ENCODE measurements at places on chromosomes 3 and 15. TPM values are rescaled to one million over a fixed set of nuclear protein-coding genes. Genes with fewer than 3 reads are reported as not detected.

- no peaks in the 10 kb centered on the region for H3K4me1 ChIP-seq
- H3K27ac ChIP-seq, result no peak overlapping the region
- H3K36me3 ChIP-seq, result no peaks in the 10 kb centered on the region
- no peak overlapping the region for H3K4me3 ChIP-seq
- DNase-seq, result no peak
These were observed 1050.3 kb downstream of the OTOL1 start for GRCh38 chr3:162546910-162547309.

The TEX55 gene
- not detected for total RNA-seq

GRCh38 chr3:118425272-118425837, 609.3 kb downstream of the IGSF11 start:
- no peaks in the 10 kb centered on the region for H3K27me3 ChIP-seq
- no peak overlapping the region for H3K4me3 ChIP-seq
- H3K4me1 ChIP-seq, result no peaks in the 10 kb centered on the region
- no peaks in the 10 kb centered on the region for H3K36me3 ChIP-seq

DNA sequence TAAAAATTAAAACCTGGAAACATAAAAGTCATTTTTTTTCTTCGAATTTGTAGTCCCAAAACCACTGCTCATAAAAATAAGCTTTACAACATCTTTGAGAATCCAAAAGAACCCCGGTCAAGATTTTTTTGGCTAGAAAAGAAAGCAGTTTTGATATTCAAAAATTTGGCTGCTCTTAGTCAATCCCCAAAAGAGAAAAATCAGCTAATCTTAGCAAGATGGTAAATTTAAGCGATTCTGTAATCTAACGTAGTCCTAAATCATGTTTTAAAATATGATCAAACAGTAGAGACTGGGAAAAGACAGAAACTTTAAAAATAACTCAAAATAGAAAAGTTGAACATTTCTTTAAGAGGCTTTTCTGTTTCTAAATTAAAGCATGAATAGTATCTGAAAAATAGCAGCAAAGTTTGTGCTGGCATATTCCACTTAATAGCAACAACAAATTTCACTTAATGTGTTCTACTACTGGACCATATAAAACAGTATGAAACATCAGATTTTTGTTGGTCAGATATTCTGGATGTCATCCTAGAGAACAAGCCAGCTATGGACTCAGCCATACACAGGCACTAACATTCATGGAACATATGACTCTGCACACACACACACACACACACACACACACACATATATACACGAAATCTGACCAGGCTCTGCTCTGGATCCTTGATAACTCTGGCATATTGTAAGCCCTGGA, 19.1 kb upstream of the NR2F2 start:
- H3K4me1 ChIP-seq, result no peaks in the 10 kb centered on the region
- peaks cover 7% of the 10 kb centered on the region for H3K27me3 ChIP-seq
- H3K27ac ChIP-seq, result no peak overlapping the region
- no peaks in the 10 kb centered on the region for H3K36me3 ChIP-seq
- DNase-seq, result no peak
- no peak overlapping the region for H3K4me3 ChIP-seq

GRCh38 chr15:31867536-31868442, 162.5 kb upstream of the CHRNA7 start:
- H3K4me3 ChIP-seq, result no peak overlapping the region
- no peaks in the 10 kb centered on the region for H3K36me3 ChIP-seq
- peaks cover 3% of the 10 kb centered on the region for H3K4me1 ChIP-seq
- DNase-seq, result peak; percentile 76
- H3K27ac ChIP-seq, result no peak overlapping the region

The THSD4 gene
- 2.1 TPM for total RNA-seq

The KBTBD8 gene
- 8.5 TPM for total RNA-seq

The CD200R1 gene
- total RNA-seq, result 0.59 TPM

DNA sequence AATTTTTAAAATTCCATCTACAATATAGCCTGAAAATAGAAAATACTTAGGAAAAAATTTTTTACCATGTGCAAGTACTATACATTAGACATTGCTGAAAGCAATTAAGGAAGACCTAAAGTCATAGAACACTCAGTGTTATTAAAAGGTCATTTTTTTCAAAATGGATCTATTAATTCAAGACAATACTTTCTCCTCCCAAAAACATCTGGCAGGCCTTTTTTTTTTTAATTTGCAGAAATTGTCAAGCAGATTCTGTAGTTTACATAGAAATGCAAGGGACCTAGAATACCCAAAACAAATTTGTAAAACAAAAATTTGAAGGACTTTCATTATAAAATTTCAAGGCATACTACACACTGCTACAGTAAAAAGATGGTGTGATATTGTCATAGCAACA, 238.4 kb upstream of the VEPH1 start:
- DNase-seq, result no peak
- no peak overlapping the region for H3K4me3 ChIP-seq
- no peaks in the 10 kb centered on the region for H3K27me3 ChIP-seq
- no peaks in the 10 kb centered on the region for H3K4me1 ChIP-seq

The SUCLG2 gene
- total RNA-seq, result 74.5 TPM

The DAZL gene
- total RNA-seq, result not detected

DNA sequence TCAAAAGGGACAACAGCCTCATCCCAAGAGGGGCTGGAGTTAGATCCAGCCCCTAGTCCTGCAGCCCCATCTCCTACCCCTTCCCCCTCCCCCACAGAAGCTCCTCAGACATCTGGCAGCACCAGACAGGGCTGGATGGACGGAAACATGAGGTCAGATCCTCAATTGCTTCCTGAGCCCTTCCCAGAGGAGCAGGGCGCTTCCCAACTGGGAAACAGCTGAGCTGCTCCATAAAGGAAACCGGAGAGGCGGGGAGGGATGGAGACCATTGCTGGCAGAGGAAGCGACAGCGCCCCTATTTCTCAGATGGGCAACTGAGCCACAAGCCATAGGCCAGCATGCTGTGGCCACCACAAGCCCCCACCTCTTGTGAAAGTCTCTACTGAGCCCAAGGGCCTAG, 18.3 kb upstream of the CYP11A1 start:
- H3K36me3 ChIP-seq, result no peaks in the 10 kb centered on the region
- H3K4me1 ChIP-seq, result no peaks in the 10 kb centered on the region
- no peak overlapping the region for H3K4me3 ChIP-seq
- no peaks in the 10 kb centered on the region for H3K27me3 ChIP-seq

- no peaks in the 10 kb centered on the region for H3K4me1 ChIP-seq
- H3K27me3 ChIP-seq, result no peaks in the 10 kb centered on the region
- H3K4me3 ChIP-seq, result no peak overlapping the region
- H3K36me3 ChIP-seq, result no peaks in the 10 kb centered on the region
These were observed 232.3 kb upstream of the MRPL3 start for GRCh38 chr3:131735116-131735515.

The TSPAN3 gene
- total RNA-seq, result 179 TPM

GRCh38 chr3:155231792-155232191, 61.7 kb downstream of the STRIT1 start:
- H3K4me1 ChIP-seq, result peaks cover 27% of the 10 kb centered on the region
- H3K27ac ChIP-seq, result peak overlapping the region; percentile 93
- H3K4me3 ChIP-seq, result no peak overlapping the region
- H3K36me3 ChIP-seq, result no peaks in the 10 kb centered on the region
- no peak for DNase-seq

GRCh38 chr3:185335799-185336198, 27.1 kb upstream of the MAP3K13 start:
- H3K4me1 ChIP-seq, result no peaks in the 10 kb centered on the region
- no peak overlapping the region for H3K4me3 ChIP-seq
- no peaks in the 10 kb centered on the region for H3K27me3 ChIP-seq
- no peak for DNase-seq
- no peak overlapping the region for H3K27ac ChIP-seq
- no peaks in the 10 kb centered on the region for H3K36me3 ChIP-seq

- H3K4me1 ChIP-seq, result peaks cover 16% of the 10 kb centered on the region
- H3K27ac ChIP-seq, result peak overlapping the region; percentile 50
- H3K27me3 ChIP-seq, result no peaks in the 10 kb centered on the region
- no peak for DNase-seq
These were observed 5.2 kb upstream of the PFN2 start for GRCh38 chr3:149975919-149976318.

GRCh38 chr15:27669641-27670040, 429.5 kb downstream of the OCA2 start:
- no peak overlapping the region for H3K4me3 ChIP-seq
- DNase-seq, result no peak
- no peaks in the 10 kb centered on the region for H3K36me3 ChIP-seq
- no peaks in the 10 kb centered on the region for H3K27me3 ChIP-seq
- no peaks in the 10 kb centered on the region for H3K4me1 ChIP-seq

The HRH1 gene
- total RNA-seq, result 1.3 TPM

- peak overlapping the region; percentile 74 for H3K27ac ChIP-seq
- H3K36me3 ChIP-seq, result no peaks in the 10 kb centered on the region
- DNase-seq, result no peak
- H3K4me3 ChIP-seq, result peak overlapping the region; percentile 70
- no peaks in the 10 kb centered on the region for H3K4me1 ChIP-seq
These were observed 77.7 kb upstream of the FAM174B start for GRCh38 chr15:92733090-92733933.

DNA sequence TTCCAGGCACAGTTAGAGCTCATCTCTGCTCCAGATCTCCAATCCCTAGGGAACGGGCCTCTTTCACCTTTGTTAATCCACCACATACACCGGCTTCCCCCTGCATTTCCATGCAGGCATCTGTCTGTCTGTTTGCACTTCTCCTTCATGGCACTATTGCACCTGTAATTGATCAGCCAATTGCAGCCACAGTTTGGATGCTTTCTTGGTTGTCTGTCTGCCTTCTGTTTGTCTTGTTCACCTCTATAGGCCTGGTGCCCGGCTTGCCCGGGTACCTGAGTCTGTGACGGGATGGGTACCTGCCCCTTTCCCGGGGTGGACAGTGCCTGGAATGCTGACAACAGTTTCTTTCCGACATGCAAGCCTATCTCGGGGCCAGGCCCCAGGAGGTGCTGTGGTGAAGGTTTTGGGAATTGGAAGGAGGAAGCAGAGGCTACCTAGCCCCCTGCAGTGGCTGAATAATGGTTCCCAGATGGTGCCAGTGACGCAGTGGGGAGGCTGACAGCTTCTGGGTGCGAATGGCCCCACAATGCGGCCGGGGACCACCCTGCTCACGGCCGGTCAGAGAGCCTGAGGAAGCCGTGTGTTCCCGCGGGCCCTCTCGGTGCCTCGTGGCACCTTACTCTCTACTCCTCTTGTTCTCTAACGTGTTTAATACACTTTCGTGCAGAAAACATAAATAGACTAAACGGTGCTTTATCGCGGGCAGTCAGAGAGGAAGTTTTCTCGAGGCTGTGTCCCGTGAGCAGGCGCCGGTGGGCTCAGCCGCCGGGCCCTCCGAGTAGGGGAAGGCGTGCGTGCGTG, 31.3 kb upstream of the RAB6B start:
- H3K27me3 ChIP-seq, result no peaks in the 10 kb centered on the region
- no peaks in the 10 kb centered on the region for H3K36me3 ChIP-seq
- peak overlapping the region; percentile 69 for H3K4me3 ChIP-seq
- no peak for DNase-seq
- H3K27ac ChIP-seq, result no peak overlapping the region
